ENCODE measurements at places on chromosomes 11 and 22. TPM values are rescaled to one million over a fixed set of nuclear protein-coding genes. Genes with fewer than 3 reads are reported as not detected.
A peak's percentile ranks its signal among the peaks of the same experiment; 100 is the strongest.

The CABP7 gene
- 0.07 TPM for polyA plus RNA-seq

The KDM4E gene
- not detected for polyA plus RNA-seq

The TMEM218 gene
- polyA plus RNA-seq, result 7.6 TPM

The DBX1 gene
- polyA plus RNA-seq, result not detected

The OR51I1 gene
- polyA plus RNA-seq, result not detected

DNA sequence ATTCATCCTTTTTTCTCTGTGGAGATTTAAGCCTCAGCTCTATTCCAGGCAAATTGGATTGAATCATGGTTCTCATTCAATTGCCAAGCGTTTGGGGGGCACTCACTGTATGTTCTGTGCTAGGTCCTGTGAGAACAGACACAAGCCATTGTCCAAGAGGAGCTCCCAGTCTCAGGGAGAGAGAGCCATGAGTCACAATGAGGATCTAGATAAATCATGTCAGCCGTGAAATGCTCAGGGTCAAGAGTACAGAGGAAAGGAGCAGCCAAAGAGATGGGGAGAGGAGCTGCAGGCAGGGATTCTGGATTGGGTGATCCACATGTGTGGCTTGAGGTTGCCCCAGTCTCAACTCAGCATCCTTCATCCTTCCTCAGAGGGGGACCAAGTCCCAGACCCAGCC lies 93.6 kb downstream of the FEZ1 start:
- no peak for DNase-seq

DNA sequence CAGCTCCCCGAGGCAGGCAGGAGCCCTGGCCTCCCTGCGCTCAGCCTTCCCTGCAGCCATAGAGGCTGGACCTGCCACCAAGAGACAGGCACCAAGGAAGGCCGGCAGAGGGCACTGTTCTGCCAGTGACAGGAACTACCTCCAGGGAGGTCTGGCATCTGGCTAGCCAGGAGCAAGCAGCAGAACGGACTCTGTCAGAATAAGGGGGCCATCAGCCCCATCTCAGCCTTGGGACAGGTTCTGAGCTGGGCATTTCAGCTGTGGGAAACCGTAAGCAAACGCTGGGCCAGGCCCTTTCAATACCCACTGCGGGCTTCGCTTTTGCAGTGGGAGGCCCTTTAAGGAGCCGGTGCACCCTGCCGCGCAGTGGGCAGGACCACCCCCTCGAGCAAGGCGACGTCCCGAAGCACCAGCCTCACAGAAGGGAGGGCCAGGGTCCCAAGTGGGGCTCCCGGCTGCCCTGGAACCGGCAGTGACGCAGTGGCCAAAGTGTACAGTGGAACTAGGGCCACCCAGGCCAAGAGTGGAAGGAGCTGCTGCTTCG lies 18.2 kb downstream of the IFT27 start:
- DNase-seq, result peak; percentile 74

- DNase-seq, result no peak
These were observed 2.5 kb upstream of the ST14 start for GRCh38 chr11:130157101-130157500.

DNA sequence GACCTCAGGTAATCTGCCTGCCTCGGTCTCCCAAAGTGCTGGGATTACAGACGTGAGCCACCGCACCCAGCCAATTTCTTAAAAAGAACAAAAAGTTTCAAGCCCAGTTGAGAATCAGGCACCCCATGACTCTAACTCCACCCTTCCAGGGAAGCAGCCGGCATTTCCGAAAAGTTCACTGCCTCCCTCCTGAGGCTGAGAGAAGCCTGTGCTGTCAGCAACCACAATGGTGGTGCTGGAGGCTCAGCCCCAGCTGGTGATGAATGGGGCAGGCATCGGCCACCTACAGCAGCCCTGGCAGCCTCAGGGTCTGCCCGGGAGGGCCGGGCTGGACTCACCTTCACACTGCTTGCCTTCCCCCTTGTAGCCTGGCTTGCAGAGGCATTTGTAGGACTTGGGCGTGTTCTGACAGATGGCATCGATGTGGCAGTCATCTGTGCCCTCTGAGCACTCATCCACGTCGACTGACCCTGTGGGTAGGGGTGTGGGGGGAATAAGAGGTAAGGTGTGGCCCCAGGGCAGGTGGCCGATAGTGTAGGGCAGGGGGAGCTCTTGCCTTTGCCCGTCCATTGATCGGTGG lies 4.3 kb downstream of the SCUBE1 start:
- DNase-seq, result no peak

DNA sequence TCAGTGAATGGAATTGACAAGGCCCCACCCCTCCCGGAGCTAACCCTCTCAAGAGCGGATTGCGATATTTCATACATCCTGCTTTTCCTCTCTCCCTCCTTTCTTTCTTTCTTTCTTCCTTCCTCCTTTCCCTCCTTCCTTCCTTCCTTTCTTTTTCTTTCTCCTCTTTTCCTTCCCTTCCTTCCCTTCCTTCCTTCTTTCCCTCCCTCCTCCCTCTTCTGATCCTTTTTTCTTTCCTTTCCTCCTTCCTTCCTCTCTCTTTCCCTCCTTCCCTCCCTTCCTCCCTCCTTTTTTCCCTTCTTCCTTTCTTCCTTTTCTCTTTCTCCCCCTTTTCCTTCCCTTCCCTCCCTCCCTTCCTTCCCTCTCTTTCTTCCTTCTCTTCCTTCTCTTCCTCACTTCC lies 15.0 kb upstream of the MN1 start:
- DNase-seq, result no peak

GRCh38 chr11:74519710-74520109 lies 26.2 kb upstream of the LIPT2 start:
- no peak for DNase-seq

DNA sequence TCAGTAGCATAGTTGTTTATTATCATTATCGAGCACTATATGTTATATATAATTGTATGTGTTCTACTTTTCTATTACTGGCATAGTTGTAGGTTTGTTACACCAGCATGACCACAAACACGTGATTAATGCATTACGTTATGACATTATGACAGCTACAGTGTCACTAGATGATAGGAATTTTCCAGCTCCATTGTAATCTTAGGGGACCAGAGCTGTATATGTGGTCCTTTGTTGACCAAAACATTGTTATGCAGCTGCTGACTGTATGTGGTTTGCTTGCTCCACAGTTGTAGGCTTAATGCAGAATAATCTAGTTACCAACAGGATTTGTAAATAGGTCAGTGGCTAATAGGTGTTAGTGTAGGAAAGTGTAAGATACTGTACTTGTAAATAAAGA lies 66.1 kb downstream of the HSD17B12 start:
- DNase-seq, result no peak
